RPMI7951 (cell line): ENCODE measurements at places on chromosomes 3 and 15. TPM values are rescaled to one million over a fixed set of nuclear protein-coding genes. Genes with fewer than 3 reads are reported as not detected.

- peak; percentile 93 for DNase-seq
Measured at GRCh38 chr3:197478746-197479668, 76.8 kb downstream of the BDH1 start.

GRCh38 chr15:66129586-66129985 lies 124.0 kb downstream of the MEGF11 start:
- DNase-seq: no peak

Gene ZNF619
- total RNA-seq: 6.3 and 7.6 TPM in 2 replicates

GRCh38 chr3:122025296-122025695 lies 3.2 kb upstream of the ILDR1 start:
- DNase-seq: no peak

Gene ABHD17C
- total RNA-seq: 4.5 and 7.0 TPM in 2 replicates

Gene KBTBD13
- not detected in 2 replicates for total RNA-seq

- DNase-seq: peak; percentile 21
Measured at GRCh38 chr15:98292442-98293240, 332.1 kb downstream of the ARRDC4 start.

DNA sequence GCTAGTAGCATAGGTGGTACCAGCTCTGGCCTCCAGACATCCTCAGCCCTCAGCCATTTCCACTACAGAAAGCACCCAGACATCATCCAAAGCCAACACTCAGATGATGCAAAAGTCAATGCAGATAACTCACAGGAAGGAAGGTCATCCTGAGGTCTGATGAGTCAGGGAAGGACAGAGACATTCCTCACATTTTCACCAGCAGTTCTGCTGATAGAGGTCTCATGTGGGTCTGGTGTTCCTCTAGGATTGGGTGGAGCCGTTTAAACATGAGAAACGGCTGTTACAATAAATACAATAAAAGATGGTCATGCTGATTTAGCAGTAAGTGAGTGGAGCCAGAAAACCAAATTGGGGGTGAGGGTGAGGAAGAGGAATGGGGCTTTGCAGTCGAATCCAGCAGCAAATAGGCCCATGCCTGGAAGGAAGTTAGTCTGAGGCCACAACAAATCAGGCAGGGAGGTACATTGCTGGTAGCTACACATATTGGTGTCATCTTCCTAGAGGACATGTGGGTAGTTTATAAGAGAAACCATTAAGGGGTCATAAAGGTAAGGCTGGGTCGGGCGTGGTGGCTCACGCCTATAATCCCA lies 33.3 kb upstream of the FLNB start:
- DNase-seq: peak; percentile 99
